ENCODE measurements at places on chromosomes 13 and 19. TPM values are rescaled to one million over a fixed set of nuclear protein-coding genes. Genes with fewer than 3 reads are reported as not detected.

The C19orf73 gene
- 0.71 TPM for total RNA-seq

The PRR22 gene
- 2.0 TPM for total RNA-seq

The RGS9BP gene
- total RNA-seq: 0.07 TPM

The ZNF878 gene
- 0.61 TPM for total RNA-seq

The CCDC169 gene
- 0.25 TPM for total RNA-seq

The GTF2F1 gene
- total RNA-seq: 69.3 TPM

The TRPM4 gene
- total RNA-seq: 17.6 TPM

The TEX30 gene
- total RNA-seq: 21.6 TPM

The ACER1 gene
- total RNA-seq: not detected

The HIPK4 gene
- total RNA-seq: 0.07 TPM

The CLDND2 gene
- total RNA-seq: not detected

The FGF9 gene
- total RNA-seq: 0.04 TPM

The KCNRG gene
- total RNA-seq: 0.49 TPM

The FLT3LG gene
- 6.0 TPM for total RNA-seq

The NKPD1 gene
- 0.04 TPM for total RNA-seq

The DMAC2 gene
- total RNA-seq: 57.8 TPM

The ZNF835 gene
- total RNA-seq: not detected

The ODAD3 gene
- total RNA-seq: 0.51 TPM

The CATSPERD gene
- total RNA-seq: not detected

The CGB3 gene
- not detected for total RNA-seq

The NALCN gene
- 0.07 TPM for total RNA-seq

The URAD gene
- not detected for total RNA-seq

The CEACAM20 gene
- total RNA-seq: not detected

The ZNF260 gene
- 14.4 TPM for total RNA-seq

The VN1R4 gene
- total RNA-seq: not detected

The TTC9B gene
- total RNA-seq: not detected
